ENCODE measurements at places on chromosomes 5 and 9.

DNA sequence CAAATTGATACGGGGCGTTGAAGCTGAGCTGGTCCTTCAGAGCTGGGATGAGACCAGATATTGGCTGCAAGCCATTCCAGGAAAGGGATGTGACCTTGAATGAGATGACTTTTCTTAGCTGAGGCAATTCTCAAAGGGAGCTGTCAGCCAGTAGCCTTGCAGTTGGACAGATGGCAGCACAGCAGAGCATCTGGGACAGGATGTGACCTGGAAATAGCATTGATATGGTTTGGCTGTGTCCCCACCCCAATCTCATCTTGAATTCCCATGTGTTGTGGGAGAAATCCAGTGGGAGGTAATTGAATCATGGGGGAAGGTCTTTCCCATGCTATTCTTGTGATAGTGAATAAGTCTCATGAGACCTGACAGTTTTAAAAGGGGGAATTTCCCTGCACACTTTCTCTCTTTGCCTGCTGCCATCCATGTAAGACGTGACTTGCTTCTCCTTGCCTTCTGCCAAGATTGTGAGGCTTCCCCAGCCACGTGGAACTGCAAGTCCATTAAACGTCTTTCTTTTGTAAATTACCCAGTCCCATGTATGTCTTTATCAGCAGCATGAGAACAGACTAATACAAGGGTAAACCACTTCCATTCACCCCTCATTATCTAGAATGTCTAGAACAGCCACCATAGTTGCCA, 19.8 kb upstream of the MTX3 start:
- no peak for DNase-seq

DNA sequence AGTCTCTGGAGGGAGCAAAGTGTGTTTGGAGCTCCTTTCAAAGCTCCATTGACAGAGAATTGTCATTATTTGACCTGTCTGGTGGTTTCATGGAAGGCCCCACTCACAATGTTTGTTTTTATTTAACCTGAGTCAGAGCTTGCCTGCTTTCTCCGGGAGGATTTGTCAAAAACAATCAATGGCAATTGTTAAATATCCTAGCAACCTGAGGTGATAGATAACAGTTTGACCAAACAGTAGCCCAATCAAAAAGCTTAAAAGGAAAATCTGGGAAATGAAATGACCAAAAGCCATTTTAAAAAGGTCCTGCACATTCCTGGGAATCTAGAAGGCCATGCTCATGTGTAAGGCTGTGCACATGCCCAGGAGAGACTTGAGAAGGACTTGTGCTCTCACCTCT, 177.2 kb upstream of the POC5 start:
- DNase-seq: no peak

DNA sequence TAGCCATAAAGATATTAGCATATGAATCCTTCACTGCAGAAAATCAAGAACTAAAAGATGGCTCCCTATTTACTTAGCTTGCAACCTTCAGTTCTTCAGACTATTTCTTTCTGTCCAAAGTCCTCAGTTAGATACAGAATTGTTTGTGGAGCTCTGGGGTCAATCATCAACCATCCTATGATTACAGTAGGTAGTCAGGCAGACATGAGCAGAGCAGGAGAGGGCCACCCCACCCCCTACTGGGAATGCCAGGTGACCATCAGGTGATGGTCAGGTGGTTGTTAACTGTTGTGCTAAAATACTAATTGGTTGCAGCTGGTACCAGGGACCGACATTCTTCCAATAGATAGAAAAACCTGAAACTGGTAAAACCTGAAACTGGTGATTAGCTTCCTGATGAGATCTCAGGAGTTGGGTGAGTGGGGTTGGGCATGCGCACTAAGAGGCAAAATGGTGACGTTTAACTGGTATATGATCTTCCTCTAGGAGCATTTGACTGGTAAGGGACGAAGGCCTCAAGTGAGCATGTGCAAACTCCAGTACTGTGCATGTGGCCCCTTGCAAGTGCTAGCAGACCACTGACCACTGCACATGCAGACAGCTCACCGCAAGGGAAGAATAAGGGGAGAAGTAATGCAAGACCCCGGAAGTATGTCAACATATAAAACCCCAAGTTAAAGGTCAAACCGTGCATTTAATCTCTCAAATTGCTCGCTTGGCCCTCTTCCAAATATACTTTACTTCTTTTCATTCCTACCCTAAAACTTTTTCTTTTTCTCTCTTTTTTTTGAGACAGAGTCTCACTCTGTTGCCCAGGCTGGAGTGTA, 13.6 kb downstream of the C9orf57 start:
- no peak for DNase-seq

GRCh38 chr9:17225407-17225806, 90.6 kb downstream of the CNTLN start:
- DNase-seq: no peak

GRCh38 chr5:81428861-81429260, 34.9 kb upstream of the ACOT12 start:
- peak; percentile 9 for DNase-seq

- peak; percentile 73 for DNase-seq
Measured at GRCh38 chr9:18474783-18475182, 830 bp downstream of the ADAMTSL1 start.

GRCh38 chr9:113963017-113963620, 87.0 kb downstream of the ZNF618 start:
- peak; percentile 75 for DNase-seq

DNA sequence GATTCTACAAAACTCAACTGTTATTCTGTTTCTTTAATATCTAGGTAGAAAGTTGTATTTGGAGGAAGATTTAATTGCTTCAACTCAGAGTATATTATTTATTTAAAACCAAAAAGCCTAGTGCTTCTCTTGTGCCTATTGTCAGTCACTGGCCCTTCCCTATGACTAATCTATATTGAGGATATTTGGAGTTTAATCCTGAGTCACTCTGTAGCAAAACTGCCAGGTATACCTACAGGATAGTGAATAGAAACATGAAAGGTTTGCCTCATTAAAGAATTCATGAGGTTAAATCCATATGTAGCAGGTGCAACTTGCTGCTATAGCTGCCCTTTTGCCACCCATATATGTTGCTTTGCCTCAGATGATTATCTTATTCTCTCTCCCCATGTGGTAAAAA, 15.1 kb downstream of the PLK2 start:
- no peak for DNase-seq

DNA sequence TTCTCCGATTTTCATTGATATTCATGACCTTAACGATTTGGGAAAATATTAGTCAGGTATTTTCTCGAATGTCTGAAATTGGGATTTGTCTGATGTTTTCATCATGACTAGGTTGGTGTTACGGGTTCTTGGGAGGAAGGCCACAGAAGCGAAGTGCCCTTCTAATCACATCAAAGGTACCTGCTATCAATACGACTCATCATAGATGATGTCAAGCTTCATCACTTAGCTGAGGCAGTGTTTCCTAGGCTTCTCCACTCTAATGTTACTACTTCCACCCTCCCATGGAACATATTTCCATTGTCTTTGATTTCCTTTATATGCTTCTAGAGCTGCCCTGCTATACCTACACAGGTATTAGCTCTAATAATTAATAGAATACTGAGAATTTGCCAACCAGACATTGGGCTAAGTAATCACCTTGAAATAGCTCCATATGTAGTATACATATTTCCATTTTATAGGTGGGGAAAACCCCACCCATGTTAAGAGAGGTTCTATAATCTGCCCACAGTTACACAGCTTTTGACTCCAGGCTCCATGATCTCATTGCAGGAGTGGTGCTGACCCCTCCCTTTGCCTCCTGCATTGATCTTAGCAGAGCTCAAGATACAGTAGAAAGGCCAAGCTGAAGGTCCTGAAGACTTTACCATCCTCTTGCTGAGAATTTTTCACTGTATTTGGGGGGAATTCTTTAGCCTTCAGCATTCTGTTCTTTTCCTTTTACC, 238.6 kb upstream of the ADAMTSL1 start:
- DNase-seq: no peak

DNA sequence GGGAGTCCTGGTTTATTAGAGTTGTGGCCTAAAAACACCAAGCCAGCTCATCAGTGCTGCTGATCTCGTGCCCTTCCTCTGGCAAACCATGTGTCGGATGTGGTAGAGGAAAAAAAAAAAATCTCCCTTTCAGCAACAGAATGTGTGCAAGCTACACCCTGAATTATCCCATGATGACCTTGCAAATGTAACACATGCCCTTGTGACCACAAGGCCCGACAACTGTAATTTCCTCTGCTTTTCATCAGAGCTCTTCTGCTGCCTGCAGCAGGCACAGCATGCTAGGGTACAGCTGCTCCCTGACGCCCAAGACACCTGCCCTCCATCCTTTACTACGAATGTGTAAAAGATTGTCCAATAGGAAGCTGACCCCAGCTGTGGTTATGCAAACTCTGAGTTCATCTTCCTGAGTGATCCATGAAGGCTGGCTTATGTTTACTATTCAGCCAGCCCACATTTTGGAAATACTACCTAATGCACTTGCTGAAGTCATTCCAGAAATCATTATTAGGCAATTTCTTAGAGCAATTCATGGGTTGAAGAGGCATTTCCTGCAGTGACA, 14.6 kb upstream of the BNC2 start:
- DNase-seq: peak; percentile 61

All from fibroblast of pulmonary artery (primary cell).